ENCODE measurements at places on chromosomes 2 and 18.
A peak's percentile ranks its signal among the peaks of the same experiment; 100 is the strongest.

GRCh38 chr2:51120754-51121280, 88.9 kb upstream of the NRXN1 start:
- H3K4me1 ChIP-seq: no peaks in the 10 kb centered on the region
- no peaks in the 10 kb centered on the region for H3K36me3 ChIP-seq
- H3K4me3 ChIP-seq: no peak overlapping the region
- no peak for DNase-seq
- H3K27me3 ChIP-seq: no peaks in the 10 kb centered on the region

DNA sequence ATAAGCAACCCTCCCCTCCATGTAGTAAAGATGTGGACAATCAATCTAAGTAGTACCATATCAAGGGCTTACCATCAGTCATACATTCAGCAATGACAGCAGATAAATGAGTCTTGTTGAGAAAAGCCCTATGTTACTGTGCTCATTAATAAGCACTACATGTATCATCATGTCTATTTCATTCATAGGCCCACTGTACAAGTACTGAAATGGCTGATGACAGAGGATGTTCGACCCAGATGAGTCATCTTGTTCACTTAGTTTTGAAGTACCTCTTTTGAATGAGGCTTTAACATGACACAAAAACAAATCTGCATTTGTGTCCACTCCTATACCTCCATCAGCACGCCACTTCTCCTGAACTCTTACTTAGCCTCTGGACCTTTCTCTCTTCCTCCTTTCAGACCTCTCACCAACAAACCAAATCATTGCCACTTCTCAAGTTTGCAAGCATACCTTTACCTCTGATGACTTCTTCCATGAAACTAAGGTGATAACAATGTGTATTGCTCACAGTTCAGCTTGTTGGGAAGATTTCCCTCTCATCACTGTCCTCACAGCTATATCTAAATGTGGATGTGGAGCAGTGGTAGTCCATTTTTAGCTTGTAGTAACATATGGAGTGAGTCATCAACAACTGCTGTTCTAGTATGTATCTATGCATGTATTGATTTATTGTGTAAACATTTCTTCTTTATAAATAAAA, 921.0 kb upstream of the SLC39A10 start:
- H3K36me3 ChIP-seq: no peaks in the 10 kb centered on the region
- H3K4me3 ChIP-seq: no peak overlapping the region
- no peak overlapping the region for H3K27ac ChIP-seq
- H3K27me3 ChIP-seq: no peaks in the 10 kb centered on the region

GRCh38 chr18:29862824-29863223, 1179.7 kb downstream of the DSC3 start:
- no peak for DNase-seq
- H3K4me1 ChIP-seq: no peaks in the 10 kb centered on the region

DNA sequence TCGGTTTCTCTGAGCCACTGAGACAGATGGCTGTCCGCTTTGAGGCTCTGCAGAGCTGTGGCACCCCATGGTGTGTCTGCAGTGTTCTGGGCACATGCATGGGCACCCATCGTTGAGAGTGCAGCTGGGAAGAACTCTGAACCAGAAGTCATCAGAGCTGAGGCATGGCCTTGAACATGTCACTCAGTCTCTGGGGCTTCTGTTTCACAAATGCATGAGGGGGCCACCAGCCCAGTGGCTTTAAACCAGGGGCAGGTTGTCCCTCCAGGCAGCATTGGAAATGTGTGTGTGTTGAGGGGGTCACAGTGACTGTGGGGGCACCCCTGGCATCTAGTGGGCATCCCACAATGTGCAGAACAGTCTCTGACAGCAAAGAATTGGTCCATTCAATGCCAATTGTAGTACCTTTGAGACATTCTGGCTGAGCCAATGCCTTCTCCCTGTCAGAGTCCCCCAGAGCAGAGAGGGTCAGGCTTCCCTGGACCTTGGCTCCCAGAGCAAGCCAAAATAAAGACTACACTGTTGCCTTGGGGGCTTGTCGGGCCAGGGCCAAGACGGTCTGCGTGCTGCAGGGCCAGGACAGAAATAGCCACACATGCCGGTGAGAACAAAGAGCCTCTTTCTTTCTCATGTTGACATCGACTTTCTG, 9.3 kb upstream of the PSMD1 start:
- H3K4me1 ChIP-seq: no peaks in the 10 kb centered on the region
- H3K36me3 ChIP-seq: no peaks in the 10 kb centered on the region
- H3K27ac ChIP-seq: no peak overlapping the region
- DNase-seq: peak; percentile 56
